ENCODE measurements at places on chromosomes 7 and 10.

- no peak for DNase-seq
Measured at GRCh38 chr10:120381931-120382330, 75.1 kb upstream of the PLPP4 start.

DNA sequence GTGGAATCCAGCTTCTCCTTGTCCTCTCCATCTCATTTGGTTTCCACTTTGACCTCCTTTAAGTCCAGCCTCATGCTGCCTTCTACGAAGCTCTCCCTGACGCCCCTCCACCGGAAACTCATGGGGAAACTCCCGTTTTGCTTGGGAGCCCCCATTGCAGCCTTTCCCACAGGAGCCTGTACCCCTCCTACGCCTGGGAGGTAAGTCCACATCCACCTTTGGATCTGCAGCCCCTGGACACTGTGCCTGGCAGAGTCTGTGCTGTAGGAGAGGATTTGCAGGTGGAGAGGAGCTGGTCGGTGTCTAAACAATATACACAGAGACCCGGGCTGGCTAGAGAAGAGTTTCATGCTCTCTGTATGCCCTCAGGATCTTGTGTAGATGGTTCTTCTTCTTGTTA is 296.1 kb downstream of the GLRX3 start:
- DNase-seq, result no peak

GRCh38 chr7:2473496-2474180 is 2.6 kb downstream of the GRIFIN start:
- no peak for DNase-seq

DNA sequence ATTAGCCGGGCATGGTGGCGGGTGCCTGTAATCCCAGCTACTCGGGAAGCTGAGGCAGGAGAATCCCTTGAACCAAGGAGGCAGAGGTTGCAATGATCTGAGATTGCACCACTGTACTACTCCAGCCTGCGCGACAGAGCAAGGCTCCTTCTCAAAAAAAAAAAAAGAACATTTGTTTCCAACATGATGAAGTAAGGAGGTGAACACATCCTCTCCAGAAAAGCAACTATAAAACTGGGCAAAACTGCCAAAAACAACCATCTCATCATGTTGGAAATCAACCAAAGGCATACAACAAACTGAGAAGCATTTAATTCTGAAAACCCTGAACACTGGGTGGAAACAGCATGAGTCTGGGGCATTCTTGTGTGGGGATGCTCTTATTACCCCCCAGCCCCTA is 14.3 kb downstream of the PRTFDC1 start:
- DNase-seq, result no peak

GRCh38 chr7:36625247-36625646 is 99.0 kb downstream of the AOAH start:
- no peak for DNase-seq

GRCh38 chr10:124164264-124164663 is 70.9 kb upstream of the CHST15 start:
- DNase-seq, result no peak

- no peak for DNase-seq
Measured at GRCh38 chr7:572416-573268, 53.0 kb upstream of the PDGFA start.

DNA sequence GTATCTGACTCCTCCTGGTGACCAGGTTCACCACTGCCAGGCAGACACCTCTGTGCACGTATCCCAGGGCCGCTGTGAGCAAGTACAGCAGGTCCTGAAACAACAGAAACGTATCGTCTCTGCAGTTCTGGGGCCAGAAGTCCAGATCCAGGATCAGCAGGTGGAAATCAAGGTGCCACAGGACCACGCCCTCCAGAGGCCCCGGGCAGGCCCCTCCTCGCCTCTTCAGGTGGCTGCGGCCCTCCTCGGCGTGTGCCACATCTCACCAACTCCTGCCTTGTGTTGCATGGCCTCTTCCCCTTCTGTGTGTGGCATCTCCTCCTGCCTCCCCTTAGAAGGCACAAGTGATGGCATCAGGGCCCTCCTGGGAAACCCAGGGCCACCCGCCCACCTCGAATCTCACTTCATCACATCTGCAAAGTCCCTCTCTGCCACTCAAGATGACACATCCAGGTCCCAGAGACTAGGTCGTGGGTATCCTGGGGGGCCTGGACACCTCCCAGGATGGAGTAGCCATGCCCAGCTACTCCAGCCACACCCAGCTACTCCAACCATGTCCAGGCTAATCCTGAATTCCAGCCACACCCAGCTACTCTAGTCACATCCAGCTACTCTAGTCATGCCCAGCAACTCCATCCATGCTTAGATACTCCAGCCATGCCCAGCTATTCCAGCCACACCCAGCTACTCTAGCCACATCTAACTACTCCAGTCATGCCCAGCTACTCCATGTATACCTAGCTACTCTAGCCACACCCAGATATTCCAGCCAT is 52.6 kb upstream of the DNAAF5 start:
- no peak for DNase-seq
